ENCODE measurements at places on chromosomes 1 and 21. TPM values are rescaled to one million over a fixed set of nuclear protein-coding genes. Genes with fewer than 3 reads are reported as not detected.

GRCh38 chr1:162951553-162952315, 90.8 kb upstream of the CCDC190 start:
- DNase-seq, result no peak

DNA sequence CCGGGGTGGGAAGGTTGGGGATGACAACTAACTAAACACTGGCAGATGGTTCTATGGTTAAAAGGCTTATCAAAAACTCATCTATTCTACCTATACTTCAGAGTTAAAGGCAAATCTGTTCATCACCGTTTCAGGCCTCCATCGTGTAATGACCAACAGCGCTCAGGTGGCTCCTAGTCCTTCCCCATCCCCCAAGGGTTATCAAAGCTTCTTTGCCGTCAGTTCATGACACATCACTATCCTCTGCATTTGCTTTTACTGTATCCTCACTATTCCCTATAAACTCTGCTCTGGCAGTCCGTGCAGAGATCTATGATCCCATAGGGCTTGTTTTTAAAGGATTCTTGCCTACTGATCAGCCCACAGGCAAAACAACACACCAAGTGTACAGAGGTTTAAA, 8.2 kb downstream of the HMGN1 start:
- no peak for DNase-seq

- no peak for DNase-seq
These were observed at the start of gene ETNK2 for GRCh38 chr1:204151552-204152309. ETNK2 (minus strand) TSS chr1:204152044; CDS start chr1:204151852, 192 bp downstream.

DNA sequence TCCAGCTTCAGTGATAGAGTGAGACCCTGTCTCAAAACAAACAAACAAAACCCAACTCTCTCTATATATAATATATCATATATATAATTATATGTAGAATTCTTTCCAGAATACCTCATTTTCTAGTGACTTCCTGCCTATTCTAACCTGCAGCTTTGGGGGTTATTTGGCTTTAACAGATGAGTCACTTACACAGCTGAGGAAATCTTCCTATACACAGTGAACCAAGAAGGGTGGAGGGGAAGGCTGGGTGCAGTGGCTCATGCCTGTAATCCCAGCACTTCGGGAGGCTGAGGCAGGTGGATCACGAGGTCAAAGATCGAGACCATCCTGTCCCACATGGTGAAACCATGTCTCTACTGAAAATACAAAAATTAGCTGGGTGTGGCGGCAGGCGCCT, 9.2 kb downstream of the RAB29 start:
- DNase-seq, result peak; percentile 44

DNA sequence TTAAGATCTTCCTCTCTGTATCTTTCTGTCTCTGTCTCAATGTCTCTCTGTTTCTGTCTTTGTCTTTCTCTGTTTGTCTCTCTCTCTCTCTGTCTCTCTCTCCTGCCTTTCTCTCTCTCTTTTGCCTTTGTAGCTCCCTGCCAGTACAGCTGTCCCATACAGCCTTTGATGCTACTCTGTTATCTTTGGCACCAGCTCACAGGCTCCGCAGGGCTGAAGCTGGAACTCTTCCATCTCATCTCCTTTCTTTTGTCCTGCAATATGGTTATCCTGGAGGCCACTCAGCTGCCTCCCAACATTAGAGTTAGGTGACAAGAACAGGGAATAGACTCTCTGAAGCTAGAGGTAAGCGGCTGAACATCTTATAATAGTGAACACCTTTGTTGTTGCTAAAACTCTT, 354.3 kb upstream of the NEGR1 start:
- DNase-seq, result no peak

DNA sequence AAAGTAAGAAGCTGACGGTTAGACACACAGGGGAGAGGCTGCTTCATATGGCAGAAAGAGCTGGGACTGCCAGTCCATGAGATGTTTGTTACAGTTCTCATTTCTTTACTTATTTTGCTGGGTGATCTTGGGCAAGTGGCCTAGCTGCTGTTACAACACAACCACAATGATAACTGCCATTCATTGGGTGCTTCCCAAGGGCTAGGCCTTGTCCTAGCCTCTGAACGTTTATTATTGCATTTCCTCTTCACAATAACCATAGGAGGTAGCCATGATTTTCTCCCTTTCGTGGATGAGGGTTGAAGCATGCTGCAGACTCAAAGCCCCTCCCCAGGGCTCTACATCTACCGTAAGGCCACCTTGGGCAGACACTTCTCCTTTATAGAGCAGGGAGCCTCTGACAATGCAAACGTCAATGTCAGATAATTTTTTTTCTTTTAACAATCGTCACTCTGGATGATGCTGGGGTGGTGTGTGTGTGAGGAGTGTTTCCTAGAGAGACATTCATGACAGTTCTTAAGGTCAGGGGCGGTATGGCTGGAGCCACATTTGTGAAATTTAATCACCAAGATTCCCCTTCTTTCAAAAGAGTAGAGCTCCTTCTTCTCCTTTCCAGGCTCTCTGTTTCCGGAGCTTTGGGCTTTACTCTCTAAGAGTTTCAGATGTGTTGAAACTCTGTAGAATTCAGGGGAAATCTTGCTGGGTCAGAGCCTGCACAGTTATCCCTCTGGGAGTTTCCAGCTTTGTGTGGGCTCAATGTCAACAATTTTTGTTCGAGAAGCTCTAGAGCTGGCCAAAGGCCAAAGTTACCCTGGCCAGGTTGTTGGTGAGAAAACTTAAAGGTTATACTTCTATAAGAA, 138.5 kb upstream of the SGIP1 start:
- no peak for DNase-seq

DNA sequence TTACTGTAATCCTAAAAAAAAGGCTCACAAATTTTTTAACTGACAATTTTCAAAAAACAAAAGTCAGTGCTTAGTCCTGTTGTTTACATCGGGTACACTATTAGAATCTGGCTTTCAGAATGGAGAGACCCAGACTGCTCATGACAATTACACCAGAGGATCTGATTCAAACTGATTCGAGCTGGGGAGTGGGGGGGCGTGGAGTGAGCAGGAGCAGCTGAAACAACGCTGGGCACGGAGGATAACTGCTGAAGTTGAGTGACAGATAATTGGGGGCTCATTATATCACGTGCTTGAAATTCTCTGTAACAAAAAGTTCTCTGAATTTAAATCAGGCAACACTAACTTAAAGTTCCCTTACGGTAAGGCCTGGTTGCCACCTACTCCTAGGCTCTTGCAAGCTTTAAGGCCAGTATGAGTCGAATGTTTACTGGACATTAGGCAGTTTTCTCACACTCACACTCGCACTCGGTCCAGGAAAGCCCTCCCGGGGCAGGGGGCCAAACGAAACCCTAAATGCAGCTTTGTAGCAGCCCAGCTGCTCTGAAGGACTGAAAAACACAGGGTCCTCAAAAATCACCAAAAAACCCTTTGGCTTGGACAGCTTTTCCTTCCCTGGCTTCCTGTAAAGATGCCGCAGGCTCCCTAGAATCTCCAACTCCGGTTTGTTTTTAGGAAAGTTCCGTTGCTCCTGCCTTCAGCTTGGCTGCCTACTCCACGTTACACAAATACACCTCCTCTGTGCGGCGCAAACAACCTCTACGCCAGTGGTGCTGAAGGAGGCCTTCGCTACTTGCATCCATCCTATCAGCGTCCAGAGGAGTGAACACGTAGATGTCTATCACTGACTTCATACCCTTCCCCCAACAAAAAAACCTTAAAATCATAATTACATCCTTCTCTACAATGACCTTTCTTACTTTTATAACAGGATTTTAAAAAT, 42.9 kb downstream of the CAPZB start:
- no peak for DNase-seq

- peak; percentile 73 for DNase-seq
These were observed 51.1 kb downstream of the DOP1B start for GRCh38 chr21:36207577-36208320.

DNA sequence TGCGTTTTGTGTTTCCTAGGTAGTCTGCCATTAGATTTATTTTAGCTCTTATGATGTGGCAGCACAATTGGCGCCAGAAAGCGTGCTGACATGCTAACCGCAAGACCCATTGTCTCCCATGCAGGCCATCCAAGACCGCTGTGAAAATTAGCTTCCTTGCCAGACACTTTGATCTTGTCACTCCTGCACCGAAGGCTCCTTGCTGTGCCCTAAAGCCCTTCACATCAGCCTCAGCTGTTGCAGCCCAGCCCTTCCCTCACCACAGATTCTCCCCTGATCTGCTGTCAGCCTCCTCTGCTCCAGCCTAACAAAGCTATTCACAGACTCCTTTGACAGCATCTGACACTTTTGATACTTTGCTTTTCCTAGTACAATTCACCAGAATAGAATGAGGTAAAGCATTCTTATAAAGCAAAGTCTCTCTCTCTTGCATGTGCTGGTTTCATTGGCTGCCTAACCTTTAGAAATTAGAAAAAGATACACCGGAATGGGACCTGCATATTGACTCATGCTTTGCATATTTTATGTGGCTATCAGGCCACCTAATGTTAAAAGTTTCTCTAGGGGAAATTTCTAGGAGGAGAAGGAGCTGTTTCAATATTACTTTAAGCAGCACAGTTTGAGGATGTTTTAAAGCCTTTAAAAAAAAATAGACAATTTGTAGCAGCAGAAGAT, 280.3 kb upstream of the FMN2 start:
- DNase-seq, result no peak

GRCh38 chr1:65422241-65423203, 2.1 kb downstream of the LEPR start:
- DNase-seq, result no peak

DNA sequence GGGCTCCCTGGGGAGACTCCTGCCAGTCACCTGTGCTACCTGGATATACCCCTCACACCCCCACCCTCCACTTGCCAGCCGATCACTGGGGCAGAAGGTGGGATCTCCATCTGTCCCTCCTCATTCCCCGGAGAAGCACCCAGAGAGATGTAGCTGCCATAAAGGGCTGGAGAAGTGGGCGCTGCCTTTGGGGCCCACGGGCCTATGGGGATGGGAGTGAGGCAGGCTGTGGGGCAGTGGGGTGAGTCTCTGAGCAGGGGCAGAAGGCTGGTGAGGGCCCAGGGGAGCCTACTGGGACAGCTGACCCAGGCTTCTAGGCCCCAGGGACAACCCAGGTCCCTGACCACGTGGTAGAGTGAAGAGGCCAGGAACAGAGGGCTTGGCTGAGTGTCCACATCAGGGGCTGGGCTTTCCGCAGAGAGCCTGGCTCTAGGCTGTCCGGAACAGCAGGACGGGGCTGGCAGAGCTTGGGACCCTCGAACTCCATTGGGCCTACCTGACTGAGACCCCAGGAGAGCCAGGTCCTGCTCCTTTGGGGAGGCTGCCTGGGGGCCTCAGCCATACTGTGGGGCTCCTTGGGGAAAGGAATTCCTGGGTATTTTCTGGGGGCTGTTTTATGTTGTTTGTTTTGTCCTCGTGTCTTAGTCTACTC, 205.9 kb upstream of the VAMP3 start:
- DNase-seq, result no peak

GRCh38 chr1:182726912-182727311, 42.5 kb upstream of the RGS8 start:
- no peak for DNase-seq

DNA sequence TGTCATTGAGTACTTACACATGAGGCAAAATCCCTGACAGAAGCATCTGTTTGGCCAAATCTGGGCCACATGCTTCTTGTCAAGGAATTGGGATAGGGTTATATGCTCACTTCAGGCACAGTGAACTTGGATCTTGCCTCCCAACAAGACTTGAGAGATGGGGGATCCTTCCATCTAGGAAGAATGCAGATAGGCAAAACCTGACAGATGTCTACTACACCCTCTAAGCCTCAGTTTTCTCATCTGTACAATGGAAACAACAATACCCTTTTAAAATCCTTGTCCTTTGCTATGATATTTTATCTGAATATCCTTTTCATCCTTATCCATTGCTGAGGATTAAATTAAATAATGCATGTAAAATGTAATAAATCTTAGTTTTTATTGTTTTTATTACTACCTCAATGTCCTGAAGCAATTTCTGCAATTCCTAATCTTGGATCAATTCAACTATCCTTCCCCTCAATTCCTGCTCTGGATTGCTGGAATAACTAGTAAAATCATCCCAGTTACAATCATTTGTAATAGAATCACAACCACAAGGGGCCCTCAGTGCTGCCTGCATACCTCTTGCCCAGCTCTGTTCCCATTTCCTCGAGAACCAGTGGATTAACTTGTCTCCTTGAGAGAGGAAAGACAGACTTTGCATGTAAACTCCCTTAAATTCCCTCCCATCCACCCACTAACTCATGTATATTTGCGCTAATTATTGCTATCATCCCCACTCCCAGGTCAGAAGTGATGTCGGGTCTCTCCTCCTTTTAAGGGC, 8.1 kb upstream of the XPR1 start:
- no peak for DNase-seq

The SLC35D1 gene
- total RNA-seq, result 13.8 TPM

The FCRLB gene
- total RNA-seq, result 0.51 TPM

The SVBP gene
- 19.6 TPM for total RNA-seq

The KLHL12 gene
- 24.8 TPM for total RNA-seq

The BRDT gene
- total RNA-seq, result not detected

The NLRP3 gene
- total RNA-seq, result 0.04 TPM

The ANXA9 gene
- 0.95 TPM for total RNA-seq

The PTPN14 gene
- total RNA-seq, result 48.2 TPM

The C1QA gene
- not detected for total RNA-seq

The RHD gene
- total RNA-seq, result not detected

The CFAP141 gene
- not detected for total RNA-seq

The FMO1 gene
- total RNA-seq, result not detected

The KPRP gene
- 0.78 TPM for total RNA-seq

The PEX14 gene
- 23.7 TPM for total RNA-seq

The SLC27A3 gene
- 10.3 TPM for total RNA-seq

The PLA2G4A gene
- 11.4 TPM for total RNA-seq

The PLA2G2D gene
- total RNA-seq, result not detected

Measured in foreskin keratinocyte (primary cell).